ENCODE measurements at places on chromosomes 12 and 14.

- DNase-seq = no peak
These were observed 137.4 kb upstream of the C14orf180 start for GRCh38 chr14:104442107-104442551.

GRCh38 chr14:44529026-44529425, 21.9 kb upstream of the FSCB start:
- DNase-seq = no peak

- no peak for DNase-seq
These were observed 223.2 kb upstream of the RTL1 start for GRCh38 chr14:101126731-101127130.

GRCh38 chr12:112381406-112381882, 787 bp downstream of the HECTD4 start:
- no peak for DNase-seq

DNA sequence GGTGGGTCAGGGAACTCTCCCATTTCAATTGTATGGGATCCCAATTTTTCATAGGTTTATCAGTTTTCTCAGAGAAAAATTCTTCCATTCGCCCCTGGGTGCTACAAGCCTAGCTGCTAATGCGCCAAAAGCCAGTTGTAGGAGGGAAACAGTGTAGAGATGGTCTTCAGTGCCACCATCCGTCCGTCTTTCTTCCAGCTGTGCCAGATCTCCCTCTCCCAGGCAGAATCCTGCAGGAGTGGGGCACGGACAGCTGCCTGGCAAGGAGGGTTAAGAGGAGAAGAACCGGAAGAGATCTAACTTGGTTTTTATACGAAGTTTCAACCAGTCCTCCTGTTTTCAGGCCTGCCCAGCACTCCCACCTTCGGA, 38.9 kb upstream of the FUT8 start:
- no peak for DNase-seq

DNA sequence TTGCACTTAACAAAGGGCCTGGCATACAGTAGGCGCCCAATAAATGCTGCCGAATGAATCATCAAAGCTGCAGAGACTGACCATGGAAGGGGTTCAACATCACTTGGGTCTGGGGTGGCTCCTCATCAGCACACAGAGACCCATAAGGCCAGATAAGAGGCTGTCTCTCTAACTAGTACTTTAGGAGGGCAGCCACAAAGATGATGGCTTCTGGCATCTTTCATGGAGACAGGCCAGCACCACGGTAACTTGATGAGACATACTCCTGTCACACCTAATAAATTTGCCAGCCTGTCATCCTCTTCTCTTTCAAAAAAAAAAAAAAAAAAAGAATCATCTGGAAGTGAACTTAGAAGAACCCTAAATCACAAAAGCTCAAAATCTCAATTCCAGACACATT, 3.4 kb downstream of the PRIMA1 start:
- no peak for DNase-seq

DNA sequence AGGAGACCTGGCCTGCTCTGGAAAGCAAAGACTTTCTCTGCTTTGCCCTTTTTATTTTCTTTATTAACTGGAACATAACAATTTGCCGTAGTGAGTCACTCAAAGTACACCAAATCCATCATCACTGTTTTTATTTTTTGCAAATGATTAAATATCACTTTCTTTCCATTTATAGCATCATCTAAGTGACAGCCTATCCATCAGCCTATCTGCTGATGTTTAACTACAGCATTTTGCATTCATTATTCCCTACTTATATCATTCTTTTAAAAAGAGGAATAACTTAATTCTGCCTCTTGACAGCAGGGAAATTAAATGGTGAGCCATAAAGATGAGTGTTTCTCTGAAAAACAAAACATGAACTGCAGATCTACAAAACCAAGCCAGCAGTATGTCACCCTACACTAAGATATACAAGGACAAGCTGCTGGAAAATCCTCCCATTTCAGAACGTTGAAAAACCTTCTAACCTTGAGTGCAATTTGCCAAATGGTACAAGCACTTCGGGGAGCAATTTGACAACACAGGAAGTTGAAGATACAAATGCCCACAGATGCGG, 821.3 kb upstream of the TMEM132C start:
- no peak for DNase-seq

GRCh38 chr12:89451841-89452251, 72.8 kb downstream of the GALNT4 start:
- no peak for DNase-seq

DNA sequence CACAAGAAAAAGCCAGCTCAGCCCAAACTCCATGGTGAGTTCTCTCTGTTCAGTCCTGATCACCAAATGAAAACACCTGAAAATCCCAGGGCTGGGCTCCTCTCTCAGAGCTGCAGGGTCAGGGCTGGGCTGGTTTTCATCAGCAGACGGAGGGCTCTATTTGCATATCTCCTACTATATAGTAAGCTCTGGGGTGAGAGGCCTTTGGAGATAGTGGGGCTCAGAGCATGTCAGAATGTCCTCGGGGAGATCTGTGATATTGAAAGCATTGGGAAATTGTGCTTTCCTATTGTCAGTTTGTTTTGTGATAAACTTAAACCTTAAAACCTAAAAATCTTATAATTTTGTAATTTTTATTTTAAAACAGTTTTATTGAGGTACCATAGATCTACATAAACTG, 742.6 kb downstream of the TMEM121 start:
- DNase-seq = no peak
